ENCODE measurements at places on chromosomes 2 and 18.

DNA sequence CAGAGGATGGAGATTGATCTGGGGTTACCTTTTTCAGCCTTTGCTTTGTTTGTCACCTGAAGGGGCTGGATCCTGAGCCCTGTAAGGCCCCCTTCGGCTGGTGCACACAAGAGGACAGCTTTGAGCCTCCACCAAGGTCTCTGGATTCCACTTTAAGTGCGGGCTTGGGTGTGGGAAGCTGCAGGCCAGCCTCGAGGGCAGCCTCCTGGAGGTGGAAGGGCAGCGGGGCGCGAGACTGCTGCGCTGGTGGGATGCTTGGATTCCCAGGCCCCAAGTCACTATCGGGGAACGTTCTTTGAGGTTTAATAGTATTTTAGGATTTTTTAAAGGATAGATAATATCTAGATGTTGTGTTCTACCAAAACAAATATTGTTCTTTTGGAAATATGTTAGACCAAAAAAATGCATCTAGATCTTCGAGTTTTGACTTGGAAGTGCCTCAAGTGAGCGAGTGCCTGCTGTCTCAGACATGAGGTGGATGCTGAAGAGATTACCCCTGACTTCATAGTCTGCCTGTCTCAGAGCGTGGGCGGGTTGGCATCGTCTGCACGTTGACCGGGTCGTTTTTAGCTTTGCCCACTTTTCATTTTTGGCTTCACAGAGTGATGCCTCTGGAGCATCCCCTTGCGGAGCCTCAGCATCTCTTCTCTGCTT lies 113.8 kb downstream of the AGAP1 start:
- no peak for DNase-seq

DNA sequence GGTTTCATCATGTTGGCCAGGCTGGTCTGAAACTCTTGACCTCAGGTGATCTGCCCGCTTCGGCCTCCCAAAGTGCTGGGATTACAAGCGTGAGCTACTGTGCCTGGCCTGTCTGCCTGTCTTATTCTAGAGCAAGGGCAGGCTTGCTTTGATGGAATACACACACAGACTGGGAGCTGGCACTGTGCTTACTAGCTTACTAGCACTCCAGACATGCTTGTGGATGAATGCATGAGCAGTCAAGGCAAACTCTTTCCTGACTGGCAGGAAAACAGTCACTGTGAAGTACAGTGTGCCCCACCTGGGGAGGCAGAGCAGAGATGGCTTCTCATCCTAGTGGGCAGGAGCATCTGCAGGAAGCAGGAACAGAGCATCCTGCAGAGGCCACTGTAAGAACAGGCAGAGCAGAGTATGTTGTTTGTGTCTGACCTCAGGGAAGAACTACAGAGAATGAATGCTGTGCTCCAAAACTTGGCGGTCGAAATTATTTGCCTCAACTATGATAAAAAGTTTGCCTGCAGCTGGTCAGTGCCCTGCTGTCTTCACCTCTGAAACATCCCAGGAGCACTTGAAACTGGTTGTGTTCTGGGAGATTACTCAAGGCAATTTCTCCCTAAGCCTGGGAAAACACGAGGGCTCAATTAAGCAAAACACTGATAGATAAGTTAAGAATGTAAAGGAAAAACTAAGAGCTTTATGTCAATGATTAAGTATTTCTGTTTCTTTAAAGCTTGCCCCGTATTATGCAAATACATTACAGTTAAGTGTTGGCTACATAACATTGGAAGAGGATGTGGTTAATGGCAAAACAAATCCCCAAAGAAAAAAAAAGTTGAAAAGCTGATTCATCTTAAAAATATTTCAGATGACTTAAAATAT lies 102.4 kb downstream of the VAPA start:
- no peak for DNase-seq

GRCh38 chr2:97663626-97663961 lies 250 bp downstream of the ACTR1B start:
- no peak for DNase-seq

DNA sequence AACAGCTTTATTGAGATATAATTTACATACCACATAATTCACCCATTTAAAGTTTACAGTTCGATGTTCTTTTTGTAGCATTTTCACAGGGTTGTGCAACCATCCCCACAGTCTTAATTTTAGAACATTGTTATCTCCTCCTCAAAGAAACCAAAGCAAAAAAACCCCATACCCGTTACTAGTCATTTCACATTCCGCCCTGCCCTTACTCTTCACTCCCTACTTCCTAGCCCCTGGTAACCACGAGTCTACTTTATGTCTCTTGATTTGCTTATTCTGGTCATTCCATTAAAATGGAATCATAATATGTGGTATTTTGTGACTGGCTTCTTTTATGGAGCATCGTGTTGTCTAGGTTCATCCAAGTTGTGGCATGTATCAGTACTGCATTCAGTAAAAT lies 137.7 kb downstream of the TANC1 start:
- DNase-seq: no peak

- DNase-seq: no peak
Measured at GRCh38 chr2:235939471-235939870, 228.7 kb downstream of the GBX2 start.

DNA sequence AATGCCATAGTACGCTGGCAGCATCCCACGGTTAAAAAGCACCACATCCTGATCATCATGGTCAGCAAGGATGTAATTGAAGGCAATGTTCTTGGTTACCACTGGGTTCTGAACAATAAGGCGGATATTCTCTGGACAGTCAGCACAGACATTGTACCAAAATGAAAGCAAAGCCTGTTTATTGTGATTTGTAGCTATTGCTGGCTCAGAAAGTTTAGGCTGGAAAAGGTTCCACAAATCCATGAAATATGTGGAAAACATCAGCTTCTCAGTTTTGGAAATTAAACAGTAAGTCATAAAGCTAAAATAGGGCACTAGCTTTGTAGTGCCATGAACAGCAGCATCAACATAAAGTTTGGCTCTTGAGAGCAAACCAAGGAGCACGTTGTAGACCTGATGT lies 52.2 kb downstream of the C2orf74 start:
- DNase-seq: no peak

DNA sequence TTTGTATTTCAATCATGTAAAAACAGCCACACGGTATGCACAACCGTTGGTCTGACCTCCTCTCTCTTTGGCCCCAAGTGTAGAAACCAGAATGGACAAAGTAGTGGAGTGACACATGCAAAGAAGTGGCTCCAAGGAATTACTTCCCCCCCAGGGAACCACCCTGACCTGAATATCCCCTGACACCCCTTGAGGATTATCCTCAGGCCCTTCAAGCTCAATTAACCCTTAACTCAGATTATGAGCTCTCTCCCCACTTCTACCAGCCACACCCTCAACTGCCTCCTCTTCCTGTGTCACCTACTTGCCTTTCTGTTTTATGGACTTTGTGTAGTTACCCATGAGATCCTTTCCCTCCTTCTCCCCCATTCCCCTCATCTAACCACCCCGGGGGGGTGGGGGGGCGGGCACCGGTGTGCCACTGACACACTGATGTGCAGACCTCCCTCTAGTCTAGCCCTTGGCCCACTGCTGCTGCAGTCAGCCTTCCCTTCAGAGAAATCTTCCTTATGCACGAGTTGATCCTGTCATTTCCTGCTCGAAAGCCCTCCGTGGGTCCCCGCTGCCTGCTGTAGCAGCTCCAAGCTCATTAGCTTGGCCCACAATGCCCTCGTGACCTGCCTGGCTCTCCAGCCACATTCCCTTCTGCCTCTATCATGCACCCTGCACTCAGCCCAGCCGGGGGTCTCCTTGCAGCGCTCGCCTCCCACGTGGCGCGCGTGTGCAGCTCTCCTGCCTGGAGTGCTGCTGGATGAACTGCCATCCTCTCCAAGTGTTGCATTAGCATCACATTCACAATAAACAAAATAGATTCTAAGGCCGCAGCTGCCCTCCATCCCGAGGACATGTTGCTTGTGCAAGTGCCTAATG lies 40.1 kb upstream of the TMEM177 start:
- DNase-seq: no peak

DNA sequence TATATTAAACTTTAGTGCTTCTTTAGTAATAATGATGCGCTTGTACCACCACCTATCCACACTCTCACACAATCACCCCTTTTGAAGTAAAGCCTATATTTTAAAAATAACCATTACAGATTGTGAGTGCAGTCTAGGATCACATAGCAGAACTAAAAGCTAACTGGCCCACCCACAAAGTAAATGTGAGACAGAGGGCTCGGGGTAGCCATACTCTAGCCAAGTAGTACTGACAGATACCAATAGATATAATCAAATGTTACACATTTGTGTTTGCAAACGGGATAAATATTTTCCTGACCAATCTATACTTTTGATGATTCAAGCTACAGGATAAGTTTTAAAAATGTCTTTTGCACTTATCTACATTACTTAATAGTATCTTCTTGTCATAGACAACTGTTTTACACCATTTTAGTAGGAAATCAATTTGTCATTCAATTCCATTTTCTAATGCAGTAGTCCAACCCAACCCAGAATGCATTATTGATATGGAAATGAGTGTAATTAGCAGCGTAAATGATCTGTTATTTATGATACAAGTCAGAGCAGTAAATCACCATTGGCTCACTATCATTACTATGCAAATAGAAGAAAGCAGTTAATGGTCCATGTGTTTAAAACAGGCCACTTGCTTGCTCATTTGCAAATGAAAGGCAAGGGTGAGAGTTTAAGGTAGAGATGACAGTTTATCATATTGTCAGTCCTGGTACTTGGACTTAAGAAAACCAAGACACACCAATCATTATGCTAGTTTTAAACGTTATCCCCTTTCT lies 111.8 kb downstream of the ERBB4 start:
- no peak for DNase-seq

GRCh38 chr18:68780802-68781635 lies 16.9 kb upstream of the CCDC102B start:
- DNase-seq: no peak

DNA sequence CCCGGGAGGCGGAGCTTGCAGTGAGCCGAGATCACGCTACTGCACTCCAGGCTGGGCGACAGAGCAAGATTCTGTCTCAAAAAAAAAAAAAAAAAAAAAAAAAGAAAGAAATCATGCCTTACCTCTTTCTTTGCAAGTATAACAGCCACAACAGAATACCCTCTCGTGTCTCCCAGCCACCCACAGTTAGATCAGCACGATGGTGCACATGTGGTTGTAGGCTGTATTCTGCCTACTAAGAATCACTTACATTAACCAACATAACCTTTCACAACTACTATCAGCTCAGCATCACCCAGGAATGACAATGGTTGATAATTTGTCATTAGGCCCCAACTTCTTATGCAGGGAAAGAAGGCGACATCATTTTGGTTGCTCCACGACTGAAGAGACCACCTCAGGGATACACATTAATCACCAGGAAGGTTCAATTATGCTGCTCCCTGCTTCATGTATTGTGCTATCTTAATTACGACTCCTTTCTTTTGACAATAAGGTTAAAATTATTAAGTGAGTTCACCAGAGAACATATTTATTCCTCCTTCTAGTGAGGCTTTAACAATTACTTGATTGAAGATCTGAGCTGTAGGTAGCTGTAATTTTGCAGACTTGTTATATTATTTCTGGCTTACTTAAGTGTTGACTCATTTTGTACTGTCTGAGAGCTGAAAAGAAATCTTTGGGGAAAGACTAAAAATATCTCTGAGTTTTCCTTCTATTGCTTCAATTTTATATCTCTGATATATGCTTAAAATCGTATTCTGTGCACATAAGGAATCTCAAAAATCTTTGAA lies 120.1 kb downstream of the LRP1B start:
- no peak for DNase-seq

DNA sequence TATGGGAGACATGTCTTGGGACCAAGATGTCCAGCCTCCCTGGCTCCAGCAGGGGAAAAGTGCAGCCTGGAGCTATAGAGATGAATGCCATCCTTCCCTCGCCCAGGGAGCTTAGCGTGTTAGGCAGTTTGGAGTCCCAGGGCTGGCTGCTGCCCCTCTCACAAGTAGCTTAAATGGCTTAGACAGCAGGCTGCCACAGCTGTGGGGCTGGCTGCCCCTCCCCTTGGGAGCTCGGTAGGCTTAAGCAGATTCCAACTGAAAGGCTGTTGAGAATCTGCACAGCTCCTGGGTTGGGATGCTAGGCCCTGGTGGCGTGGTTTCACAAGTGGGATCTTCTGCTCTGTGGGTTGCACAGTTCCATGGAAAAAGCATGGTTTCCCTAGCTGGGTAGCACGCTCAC lies 940.5 kb upstream of the DDX18 start:
- no peak for DNase-seq

DNA sequence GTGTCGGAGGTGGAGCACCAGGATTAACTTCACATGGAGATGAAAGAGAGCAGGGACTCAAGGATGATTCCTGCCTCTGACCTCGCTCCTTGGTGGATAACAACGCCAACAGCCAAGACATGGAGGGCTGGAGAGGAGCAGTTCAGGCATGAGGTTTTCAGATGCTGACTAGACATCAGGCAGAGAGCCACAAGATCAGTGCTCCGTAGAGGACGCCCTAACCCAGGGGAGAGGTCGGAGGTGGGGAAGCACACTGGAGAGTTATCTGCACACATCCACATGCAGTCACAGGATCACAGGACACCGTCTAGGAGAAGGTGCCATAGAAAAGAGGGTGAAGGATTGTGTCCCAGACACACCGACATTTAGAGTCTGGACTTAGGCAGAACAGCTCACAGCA lies 344.3 kb downstream of the EIPR1 start:
- DNase-seq: no peak

GRCh38 chr18:43934322-43934721 lies 657.0 kb upstream of the SYT4 start:
- no peak for DNase-seq

GRCh38 chr18:71450257-71450656 lies 1093.9 kb downstream of the CBLN2 start:
- no peak for DNase-seq

GRCh38 chr2:102434655-102435381 lies 11.9 kb downstream of the IL18RAP start:
- DNase-seq: no peak

DNA sequence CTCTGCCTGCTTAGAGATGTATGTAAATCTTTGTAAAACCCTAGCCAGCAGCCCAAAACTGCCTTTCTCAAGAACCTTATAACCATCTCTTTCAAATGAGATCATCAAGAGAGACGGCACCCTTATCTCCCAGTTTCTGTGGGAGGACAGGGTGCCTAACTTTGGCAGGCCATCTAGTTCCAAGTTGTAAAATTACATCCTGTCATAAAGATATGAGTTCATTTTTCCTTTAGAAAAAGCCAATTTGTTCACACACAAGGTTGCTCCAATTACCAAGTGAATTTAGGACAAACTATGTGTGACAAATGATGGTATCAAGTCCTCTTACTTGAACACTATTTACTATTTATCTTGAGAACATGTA lies 65.3 kb downstream of the MEMO1 start:
- no peak for DNase-seq
